ENCODE measurements at places on chromosomes 6 and 20.

GRCh38 chr20:19330731-19331130 lies 118.3 kb downstream of the SLC24A3 start:
- DNase-seq, result no peak

GRCh38 chr20:25344634-25345033 lies 46.0 kb downstream of the ABHD12 start:
- DNase-seq, result no peak

DNA sequence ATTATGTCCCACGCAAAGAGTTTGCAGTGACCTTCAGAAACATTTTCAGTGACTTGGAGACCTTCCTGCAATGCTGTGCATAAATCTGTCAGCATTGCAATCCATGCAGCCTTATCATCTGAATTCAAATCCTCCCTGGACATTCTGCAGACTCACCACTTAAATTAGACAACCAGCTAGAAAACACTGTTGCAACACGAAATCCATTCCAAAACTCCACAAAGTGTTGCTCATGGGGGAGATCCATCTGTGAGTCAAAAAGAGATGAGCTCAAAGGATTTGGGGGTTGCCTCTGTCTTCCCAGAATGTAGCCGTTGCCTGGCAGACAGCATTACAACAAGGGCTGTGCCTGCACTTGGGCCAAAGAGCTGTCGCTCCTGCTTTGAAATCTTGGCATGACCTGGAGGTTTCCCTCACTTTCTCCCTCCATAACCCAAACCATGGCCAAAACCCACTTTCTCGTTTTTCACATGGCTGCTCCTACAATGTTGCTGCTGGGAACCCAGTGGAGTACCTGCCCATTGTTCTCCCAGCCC lies 163.5 kb upstream of the CDYL start:
- no peak for DNase-seq

- DNase-seq, result no peak
These were observed 526.1 kb upstream of the MARCKS start for GRCh38 chr6:113331021-113331420.

- DNase-seq, result no peak
These were observed 117.4 kb upstream of the GRIK2 start for GRCh38 chr6:101276066-101276465.

DNA sequence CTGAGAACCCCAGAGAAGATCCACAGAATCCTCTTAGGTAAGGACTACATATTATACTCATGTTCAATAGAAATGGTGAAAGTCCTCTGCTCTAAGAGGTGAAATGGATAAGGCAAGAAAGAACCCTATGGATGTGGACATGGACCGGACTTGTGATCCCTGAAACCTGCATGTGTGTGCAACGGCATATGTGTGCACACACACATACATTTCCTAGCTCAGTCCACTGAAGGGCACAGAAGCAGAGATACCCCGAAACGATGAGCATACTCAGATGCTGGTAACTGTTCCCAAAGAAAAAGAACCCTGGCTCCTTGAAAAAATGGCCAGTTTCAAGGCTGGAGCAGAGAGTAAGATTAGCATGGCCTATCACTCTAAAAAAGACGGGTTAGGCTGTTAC lies 22.6 kb downstream of the SNX5 start:
- no peak for DNase-seq

- no peak for DNase-seq
These were observed 12.9 kb downstream of the TAGAP start for GRCh38 chr6:159031846-159032245.

Data from NCI-H187 treated with DMSO at 0.1 percent for 48 hours (cell line).